ENCODE measurements at places on chromosomes 5 and 9.
A peak's percentile ranks its signal among the peaks of the same experiment; 100 is the strongest.

DNA sequence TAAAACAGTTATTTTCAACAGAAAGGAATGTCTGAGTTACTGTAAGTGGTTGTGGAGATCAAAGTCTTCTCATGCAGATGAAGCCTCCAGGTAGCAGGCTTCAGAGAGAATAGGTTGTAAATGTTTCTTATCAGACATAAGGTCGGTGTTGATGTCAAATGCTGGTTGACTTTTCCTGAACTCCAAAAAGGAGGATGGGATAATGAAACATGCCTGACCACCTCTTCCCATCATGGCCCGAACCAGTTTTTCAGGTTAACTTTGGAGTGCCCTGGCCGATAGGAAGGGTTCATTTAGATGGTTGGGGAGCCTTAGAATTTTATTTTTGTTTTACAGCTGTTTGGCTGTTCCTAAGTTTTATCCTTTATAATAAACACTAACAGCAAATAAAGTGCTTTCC is 478.4 kb downstream of the ACTL7B start:
- no peak for DNase-seq

DNA sequence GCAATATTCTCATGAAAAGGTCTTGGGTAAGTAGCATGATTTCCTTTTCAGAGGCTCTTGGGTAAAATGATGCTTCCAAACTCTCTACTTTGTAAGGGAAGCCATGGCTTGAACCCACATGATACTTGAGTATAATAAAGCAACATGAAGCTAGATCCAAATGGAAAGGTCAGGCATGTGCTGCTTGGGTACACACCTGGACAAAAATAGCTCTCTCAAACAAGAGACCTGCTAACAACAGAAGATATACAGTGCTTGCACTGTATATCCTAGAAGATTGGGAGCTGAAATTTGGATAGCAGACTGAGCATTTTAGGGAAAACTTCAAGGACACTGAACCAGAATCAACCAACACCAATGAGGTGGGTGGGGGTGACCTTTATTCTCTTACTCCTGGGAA is 40.2 kb downstream of the NMUR2 start:
- no peak for DNase-seq

- DNase-seq, result no peak
Observed at GRCh38 chr5:81363093-81363871, 30.7 kb downstream of the ACOT12 start.

- DNase-seq, result no peak
Observed at GRCh38 chr9:130237076-130237475, 28.5 kb upstream of the HMCN2 start.

DNA sequence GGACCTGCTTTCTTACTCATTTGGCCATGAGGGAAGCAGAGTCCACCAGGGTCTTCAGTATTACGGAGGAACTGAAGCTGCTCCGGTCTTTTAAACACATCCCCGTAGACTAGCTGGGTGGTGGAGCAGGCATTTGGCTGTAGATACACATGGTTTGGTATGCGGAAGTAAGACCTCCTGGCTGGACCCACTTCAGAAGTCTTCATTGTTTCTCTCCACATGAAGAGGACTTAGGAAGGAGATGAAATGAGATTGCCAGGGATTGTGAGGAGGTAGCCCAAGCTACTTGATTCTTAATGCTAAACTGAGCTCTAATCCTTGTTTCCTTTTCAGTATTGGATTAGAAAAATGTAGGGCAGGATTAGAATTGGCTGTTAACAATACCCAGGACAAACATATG is 32.9 kb downstream of the STXBP1 start:
- no peak for DNase-seq

DNA sequence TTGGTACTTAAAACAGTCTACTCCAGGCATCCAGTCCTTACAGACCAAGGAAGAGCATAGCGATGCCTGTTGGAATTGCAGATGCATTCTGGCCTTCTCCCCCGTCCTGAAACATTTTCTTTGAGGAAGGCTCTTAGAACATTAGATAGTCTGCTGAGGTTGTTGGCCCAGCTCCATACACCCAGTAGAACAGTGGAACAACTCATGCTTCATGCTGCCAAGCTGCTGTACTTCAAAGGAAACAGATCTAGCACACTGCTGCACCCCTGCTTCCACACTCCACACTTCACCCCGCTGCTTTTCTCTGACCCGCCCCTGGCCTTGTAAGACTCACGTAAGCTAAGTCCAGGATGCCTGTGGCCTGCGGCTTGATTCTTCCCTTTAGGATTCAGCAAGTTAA is 33.4 kb upstream of the NCS1 start:
- DNase-seq, result no peak

GRCh38 chr5:92467695-92468094 is 1084.6 kb upstream of the ARRDC3 start:
- DNase-seq, result no peak

GRCh38 chr5:19229179-19229835 is 758.7 kb downstream of the CDH18 start:
- DNase-seq, result no peak

GRCh38 chr9:18256568-18256967 is 217.4 kb upstream of the ADAMTSL1 start:
- DNase-seq, result no peak

DNA sequence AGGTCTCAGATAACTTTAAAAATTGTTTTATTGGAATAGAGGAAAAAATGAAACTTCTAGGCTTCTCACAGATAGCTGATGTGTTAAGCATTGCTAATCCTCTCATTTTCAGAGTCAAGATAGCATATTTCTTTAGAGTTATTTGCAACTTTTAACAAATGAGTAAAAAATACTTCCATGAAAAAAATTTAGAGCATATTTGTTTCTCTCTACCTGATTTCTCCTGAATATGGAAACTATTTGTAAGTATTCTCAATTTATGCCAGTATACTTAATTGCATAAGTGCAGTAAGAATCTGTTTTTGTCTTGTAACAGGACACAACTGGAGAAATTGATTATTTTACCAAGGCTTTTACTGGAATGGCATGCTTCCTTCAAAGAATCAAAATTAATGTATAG is 3.6 kb upstream of the TRIM32 start:
- no peak for DNase-seq

DNA sequence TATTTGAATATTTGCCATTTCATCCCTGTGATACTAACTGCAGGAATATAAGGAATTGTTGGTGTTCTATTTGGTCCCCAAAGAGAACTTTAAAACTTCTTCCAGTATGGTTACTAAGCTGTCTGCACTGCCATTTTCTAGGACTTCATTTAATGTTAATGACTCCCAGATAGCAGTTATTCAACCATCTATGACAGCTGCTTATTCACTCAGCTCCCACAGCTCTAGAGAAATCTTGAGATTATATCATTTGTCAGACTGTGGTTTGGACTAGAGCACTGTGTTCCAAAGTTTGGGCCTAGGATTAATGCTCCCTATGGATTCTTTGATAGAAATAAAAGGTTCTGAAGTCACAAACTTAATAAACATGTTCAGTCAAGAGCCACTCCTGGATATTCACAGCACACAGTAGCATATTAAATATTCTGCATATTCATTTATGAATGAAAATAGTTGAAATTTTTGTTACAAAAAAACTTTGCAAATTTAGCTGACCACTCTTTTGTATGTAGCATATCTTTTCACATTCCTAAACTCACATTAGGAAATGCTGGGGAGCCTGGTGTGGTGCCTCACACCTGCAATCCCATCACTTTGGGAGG is 173.7 kb downstream of the NFIB start:
- DNase-seq, result no peak

GRCh38 chr5:69450116-69450515 is 35.2 kb downstream of the MARVELD2 start:
- no peak for DNase-seq

GRCh38 chr9:93451849-93452709 is 594 bp downstream of the FAM120A start:
- peak; percentile 26 for DNase-seq

- DNase-seq, result no peak
Observed at GRCh38 chr9:18910916-18911315, 122.1 kb downstream of the SAXO1 start.

All from activated CD4-positive, alpha-beta T cell treated with anti-CD3 and anti-CD28 coated beads, Interleukin-2, amount 50 U/mL, for 24 hours (primary cell).